GF-D8 (cell line): ENCODE measurements at places on chromosomes 3 and 15.

GRCh38 chr3:181568248-181568647, 143.5 kb upstream of the SOX2 start:
- DNase-seq: no peak

DNA sequence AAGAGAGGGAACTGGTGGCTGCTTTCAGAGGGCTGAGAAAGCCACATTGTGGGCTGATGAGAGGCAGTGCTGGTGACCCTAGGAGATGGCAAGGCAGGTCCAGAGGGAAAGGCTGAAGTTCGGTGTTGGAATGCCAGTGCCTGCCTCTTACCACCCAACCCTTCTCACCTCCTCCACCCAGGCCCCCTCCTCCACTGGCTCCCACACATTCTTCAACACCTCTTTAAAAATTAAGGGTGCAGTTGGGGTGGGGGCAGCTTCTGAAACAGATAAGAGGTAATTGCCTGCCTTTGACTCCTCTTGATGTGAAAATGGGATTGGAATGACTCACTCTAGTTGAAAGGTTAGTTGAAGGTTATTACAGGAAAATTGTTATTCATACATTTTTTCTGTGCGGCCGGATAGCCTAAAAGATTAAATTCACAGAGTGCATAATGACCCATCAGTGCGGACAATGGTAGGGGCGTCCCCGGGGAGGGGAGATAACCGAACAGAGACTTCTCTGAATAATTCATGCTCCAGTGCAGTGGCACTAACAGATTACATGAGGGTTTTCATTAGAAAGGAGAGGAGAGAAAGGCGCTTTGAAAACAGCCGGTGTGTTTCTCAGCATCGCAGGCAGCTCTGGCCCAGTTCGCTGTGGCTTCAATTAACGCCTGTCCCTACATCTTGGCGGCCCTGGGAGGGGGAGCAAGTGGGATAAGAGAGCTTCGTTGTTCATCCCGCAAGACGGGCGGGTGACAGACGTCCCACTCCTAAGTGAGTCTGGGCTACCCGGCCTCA, 212.4 kb downstream of the TLE3 start:
- no peak for DNase-seq

- DNase-seq: no peak
These were observed 292.1 kb downstream of the LPP start for GRCh38 chr3:188446014-188446413.

- DNase-seq: no peak
These were observed 33.2 kb downstream of the CAPN3 start for GRCh38 chr15:42392309-42393024.

- no peak for DNase-seq
These were observed 32.1 kb downstream of the ILDR1 start for GRCh38 chr3:121989943-121990342.

DNA sequence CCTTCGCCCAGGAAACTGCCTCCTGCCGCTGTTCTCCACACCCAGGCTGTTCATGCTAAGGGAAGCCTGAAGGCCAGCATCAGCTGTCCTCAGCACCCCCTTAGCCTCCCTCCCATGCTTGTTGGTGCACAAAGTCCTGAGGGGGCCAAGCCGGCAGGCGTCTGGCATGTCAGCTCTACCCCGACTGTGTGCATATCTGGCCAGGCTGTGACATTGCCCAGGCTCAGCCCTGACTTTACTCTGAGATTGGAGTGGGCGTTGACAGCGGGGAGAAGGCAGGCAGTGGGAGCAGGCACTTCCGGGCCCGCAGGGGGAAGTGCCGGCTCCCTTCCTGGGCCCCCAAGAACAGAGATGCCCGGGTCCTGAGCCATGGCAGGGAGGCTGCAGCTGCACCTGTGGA, 492.2 kb downstream of the AGBL1 start:
- no peak for DNase-seq

- DNase-seq: no peak
These were observed 19.7 kb downstream of the SEC61A1 start for GRCh38 chr3:128071771-128072453.

DNA sequence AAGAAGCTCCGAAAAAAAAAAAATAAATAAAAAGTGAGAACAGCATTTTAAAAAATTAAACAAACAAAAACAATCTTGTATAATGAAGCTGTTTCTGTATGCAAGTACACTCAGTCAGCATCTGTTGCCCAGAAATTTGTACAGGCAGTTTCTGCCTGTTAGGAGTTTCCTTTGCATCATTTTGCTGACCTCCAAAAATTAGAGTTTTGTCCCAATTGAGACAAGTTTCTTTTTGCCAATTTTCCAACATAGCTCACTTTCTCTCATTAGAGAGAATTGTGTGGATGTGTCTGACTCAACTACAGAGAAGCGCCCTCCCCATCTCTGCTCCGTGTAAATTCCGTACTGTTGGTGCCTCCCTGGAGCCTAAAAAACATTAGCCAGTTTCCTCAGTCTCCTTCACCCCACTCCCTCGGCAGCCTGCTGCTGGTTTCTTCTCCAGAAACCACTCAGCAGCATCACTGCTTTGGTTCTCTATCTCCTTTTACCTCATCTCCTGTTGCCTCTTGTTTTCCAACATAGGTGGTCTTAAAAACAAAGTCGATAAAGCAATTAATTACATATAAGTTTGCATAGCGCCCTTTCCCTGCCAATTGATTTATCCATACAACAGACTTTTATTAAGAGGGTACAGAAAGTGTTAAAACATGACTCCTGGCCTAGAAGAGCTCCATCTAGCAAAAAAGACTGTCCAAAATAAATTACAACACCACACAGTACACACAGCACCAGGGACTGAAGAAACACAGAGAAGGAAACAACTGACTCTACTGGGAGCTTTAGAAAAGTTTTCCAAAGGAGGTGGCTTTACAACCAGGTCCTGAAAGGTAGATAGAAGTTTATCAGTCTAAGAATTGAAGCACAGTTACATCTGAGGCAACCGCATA, 286.7 kb downstream of the SHOX2 start:
- no peak for DNase-seq

DNA sequence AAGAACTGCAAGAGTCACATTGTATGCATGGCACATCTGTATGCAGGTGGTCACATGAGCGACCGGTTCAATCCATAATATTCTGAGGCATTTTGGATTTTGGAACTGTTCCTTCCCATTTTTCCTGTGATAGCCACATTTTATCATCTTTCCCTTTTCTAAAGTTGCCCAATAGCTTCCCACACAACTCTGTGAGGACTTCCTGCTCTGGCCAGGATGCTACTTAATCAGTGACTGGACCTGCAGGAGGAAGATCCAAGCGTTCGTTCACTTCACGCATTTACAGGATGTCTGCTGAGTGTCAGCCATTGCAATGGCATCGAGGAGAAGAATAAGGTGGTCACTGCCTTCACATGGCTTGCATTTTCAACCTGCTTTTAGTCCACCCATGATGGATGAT, 9.8 kb downstream of the KLHL6 start:
- no peak for DNase-seq

GRCh38 chr15:65822316-65822715, 30.2 kb upstream of the DENND4A start:
- DNase-seq: no peak

DNA sequence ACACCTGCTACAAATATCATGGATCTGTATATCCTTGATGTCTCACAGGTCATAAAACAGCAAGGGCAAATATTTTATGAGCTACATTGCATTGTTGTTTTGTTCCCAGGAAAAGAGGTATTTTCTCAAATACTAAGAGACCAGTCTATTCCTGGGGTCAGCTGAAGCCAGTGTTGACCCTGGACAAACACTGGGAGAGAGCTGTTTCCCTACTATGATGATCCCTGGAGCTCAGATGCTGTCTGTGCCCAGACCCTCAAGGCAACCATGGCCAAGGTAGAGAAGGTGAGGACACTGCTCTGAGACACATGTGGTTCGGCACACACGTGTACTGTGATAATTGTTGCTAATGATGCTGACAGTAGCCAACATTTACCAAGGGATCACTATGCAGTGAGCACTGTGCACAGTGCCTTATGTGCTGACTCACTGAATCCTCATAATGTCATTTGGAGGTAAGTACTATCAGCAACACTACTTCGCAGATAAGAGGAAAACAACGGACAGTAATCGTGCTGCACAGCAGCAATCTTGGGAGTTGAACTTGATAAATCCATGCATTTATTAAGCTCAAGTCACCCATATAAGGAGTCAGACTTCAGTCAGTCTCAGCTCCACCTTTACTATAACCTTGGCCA, 943.6 kb downstream of the FHIT start:
- DNase-seq: no peak

GRCh38 chr3:149547954-149548668, 73.6 kb downstream of the TM4SF4 start:
- DNase-seq: no peak

GRCh38 chr3:126474498-126475412, 936 bp downstream of the ZXDC start:
- no peak for DNase-seq

DNA sequence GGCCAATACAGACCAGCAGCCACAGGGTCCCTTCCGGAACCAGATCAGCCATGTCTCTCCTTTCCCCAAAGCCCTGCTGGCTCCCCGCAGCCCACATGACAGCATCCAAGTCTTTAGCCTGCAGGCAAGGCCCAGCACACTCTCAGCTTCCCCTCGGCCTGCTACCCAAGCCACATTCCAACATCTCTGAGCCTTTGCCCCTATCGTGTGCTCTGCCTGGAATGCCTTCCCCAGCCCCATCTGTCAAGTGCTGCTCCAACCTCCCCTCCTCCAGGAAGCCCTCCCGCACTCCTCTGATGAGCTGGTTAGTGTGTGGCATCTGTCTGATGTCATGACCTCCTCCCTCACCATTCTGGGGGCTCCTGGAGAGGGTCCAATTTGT, 8.5 kb downstream of the PLXND1 start:
- no peak for DNase-seq

DNA sequence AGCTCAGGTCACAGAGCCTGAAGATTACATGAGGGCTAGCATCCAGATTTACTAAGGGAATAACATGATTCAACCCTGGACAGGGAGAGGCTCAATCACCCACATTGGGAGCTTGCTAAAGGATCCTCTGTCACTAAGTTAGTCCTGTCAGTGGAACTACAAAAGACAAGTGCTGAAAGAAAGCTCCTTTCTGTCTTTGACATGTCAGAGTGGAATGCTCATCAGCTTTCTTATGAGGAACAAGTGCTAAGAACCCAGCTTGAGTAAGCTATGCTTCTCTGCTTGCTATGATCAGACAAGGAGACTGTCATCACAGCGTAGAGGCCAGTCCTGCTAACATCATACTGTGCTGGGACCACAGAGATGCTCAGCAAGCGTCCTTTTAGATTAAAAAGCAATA, 74.5 kb downstream of the MB21D2 start:
- no peak for DNase-seq

DNA sequence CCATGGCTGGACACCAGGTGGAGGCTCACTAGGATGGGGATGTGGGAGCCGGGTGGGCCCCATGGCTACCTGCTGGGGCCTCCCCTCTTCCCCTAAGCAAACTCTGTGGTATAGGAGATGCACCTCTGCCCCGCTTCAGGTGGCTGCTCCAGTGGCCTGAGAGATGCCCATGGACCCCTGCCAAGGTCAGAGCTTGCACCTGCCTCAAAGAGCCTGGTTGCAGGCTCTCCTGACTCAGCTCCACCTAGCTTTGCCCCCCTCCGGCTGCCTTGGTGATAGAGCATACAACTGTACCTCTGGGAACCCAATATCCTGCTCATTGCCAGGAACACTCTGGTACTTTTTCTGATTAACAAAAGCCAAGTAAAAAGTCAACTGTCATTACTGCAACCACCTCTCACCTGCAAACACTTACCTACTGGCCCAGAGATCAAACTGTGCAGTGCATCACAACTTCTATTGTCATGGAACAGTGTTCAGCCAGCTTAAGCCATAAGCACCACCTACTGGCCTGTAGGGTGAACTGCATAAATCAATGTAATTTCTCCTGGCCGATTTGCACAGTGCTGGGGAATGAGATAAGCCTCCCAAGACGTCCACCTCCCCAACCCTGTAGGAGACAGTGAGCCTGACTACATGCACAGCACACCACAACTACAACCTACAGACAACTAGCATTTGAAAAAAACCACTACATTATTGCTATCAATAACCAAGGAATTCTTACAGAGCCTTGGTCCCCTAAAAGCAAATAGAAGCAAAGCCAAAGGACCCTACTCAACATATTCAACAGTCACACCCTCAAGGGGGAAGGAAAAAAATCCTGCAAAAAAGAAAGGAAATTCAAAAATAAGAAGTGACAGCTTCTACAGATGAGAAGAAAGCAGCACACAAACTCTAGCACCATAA, 352.4 kb upstream of the ARHGEF26 start:
- DNase-seq: no peak

DNA sequence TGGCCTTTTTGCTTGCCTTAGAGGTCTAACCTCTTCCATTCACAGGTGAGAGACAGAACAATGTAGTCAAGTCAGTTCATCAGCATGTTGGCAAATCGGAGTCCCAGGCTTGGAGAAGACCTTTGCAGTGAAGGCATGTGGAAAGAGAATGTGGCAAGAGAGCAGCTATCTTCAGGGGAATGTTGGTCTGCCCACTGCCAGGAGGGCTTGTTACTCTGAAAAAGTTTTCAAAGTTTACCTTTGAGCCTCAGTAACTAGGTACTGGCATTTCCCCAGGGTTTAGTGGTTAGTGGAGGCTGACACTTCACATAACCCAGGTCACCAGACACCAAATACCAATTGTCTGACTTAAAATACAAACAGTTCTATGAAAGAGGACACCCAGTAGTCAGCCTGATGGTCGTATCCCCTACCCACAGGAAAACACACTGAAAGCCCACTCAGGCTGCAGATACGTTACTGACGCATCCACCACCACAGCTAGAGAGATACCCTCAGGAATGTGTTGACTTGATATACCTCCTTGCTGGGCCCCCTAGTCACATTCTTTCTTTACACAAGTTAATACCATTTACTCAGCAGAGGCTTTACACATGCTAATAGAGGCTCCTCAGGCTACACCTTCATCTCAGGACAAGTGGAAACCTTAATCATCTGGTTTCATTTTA, 9.7 kb upstream of the ARID3B start:
- DNase-seq: no peak

GRCh38 chr3:197083486-197083885, 53.9 kb upstream of the MELTF start:
- no peak for DNase-seq

GRCh38 chr3:194013928-194014327, 122.0 kb upstream of the HES1 start:
- no peak for DNase-seq

- DNase-seq: no peak
These were observed 15.1 kb downstream of the U2SURP start for GRCh38 chr3:143016321-143016972.

GRCh38 chr3:196186651-196187573, 24.3 kb downstream of the ZDHHC19 start:
- no peak for DNase-seq

DNA sequence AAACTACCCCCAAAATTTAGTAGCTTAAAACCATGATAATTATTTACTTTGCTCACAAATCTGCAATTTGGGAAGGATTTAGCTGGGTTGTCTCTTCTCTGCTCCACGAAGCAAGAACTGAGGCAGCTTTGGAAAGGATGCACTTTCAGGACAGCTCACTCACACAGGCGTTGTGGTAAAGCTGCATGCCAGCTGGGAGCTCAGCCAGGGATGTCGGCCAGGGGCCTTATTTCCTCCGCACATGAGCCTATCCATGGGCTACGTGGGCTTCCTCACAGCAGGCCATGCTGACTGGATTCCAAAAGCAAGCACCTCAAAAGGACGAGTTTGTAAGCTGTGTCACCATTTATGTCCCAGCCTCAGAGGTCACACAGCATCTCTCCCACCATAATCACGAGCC, 301.3 kb upstream of the IGF1R start:
- DNase-seq: no peak
